Cortex of kidney (tissue), 1 donor: ENCODE measurements at places on chromosomes 5 and 9.

GRCh38 chr9:87898151-87898550 is 15.5 kb downstream of the SPATA31E1 start:
- no peak for DNase-seq

GRCh38 chr9:134807716-134808446 is 72.7 kb upstream of the FCN2 start:
- no peak for DNase-seq

GRCh38 chr9:87149799-87150198 is 202.5 kb upstream of the GAS1 start:
- no peak for DNase-seq

DNA sequence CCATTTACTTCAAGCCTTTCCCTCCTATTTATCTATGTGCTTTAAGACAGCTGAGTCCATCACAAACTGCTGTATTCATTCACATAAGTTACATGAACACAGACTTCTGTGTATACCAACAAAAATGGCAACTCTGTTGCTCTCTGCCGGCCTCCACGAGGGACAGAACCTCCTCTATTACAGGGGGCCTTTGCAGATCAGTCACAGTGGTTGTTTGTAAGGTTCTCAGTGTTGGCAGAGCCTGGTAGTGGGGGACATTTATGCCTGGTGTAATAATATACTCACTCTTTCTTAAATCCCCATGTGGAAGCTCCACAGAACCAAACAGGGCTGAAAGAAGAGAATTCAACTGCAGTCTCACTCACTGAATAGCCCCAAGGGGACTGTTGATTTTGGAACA is 76.5 kb downstream of the SLC1A1 start:
- DNase-seq: no peak

DNA sequence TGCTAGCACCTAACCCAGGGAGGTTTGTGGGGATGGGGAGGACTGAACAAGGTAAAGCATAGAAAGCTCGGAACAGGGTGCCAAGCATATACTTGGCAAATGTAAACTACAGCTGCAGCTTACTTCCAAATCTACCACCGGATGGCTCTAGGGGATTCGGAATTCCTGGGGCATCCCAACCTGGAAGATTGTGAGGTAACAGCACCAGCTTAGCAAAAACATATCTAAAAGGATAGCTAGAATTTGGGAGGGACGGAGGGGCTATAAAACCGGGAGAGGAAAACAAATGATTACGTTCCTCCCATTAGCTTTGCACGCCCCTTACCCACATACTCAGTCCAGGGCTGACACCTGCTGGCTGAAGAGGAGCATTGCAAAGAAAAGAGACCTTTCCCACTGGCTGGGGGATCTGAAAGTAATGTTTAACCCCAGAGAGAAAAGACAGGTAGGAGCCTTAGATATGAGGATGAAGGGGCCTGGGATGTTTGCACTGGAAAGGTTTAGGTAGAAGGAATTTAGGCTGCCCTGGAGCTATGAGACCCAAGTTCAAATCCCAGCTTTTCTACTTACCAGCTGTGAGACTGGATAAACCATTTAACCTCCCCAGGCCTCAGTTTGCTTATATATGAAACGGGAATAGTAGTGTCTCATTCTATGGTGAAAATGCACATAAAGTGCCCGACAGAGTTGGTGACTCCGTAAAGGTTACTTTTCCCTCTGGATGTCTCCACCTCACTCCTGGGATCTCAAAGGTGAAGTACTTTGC is 73.6 kb downstream of the FAM114A2 start:
- no peak for DNase-seq

- DNase-seq: no peak
Measured at GRCh38 chr5:124232515-124232914, 513.9 kb downstream of the ZNF608 start.

DNA sequence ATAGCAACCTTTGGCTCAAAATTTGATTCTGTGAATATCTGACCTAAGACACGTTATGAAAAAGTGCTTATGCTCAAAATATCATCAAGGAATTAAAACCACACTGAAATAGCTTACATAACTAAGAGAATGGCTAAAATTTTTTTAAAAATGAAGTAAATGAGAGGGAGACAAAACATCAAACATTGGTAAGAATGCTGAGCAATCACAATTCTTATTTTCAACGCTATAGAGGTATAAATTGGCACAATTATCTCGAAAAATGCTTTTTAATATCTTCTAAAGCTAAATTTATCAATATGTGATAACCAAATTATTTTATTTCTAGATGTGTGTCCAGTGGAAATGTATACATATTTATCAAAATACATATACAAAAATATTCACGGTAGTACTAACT is 381.3 kb downstream of the ANXA1 start:
- DNase-seq: no peak

GRCh38 chr5:171720086-171720485 is 65.5 kb upstream of the SMIM23 start:
- no peak for DNase-seq

- no peak for DNase-seq
Measured at GRCh38 chr5:154603953-154604679, 126.1 kb upstream of the HAND1 start.

DNA sequence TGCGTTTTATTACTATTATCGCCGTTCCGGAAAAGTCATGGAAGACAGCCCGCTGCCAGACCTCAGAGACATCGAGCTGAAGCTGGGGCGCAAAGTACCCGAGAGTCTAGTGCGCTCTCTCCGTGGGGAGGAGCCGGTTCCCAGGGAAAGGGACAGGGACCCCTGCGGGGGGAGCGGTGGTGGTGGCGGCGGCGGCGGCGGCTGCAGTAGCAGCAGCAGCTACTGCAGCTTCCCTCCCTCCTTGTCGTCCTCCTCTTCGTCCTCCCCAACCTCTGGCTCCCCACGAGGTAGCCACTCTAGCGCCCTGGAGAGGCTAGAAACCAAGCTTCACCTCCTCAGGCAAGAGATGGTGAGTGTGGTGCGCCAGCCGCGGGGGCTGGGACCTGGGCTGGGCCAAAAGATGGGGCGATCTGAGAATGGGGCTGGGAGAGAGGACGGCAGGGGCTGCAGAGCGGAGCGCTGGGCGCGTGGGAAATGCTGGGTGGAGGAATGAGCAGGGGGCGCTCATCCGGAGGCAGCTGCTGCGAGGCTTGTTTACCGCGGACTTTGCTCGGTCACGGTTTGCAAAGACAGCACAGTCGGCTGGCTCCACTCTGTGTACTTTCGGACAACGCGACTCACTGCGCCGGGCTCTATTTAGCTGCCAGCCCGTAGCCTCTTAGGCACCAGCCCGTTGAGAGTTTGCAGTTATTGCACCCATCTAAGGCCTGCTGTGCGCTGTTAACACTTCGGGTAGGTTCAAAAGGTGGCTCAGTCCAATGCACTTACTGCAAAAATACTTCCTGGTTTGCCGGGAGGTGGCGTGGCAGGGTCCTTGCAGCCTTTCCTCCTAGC is 1.1 kb downstream of the LURAP1L start:
- DNase-seq: no peak

GRCh38 chr5:2710910-2711309 is 40.6 kb downstream of the IRX2 start:
- no peak for DNase-seq

GRCh38 chr5:178150977-178151734 is 2.5 kb downstream of the NHP2 start:
- DNase-seq: no peak

DNA sequence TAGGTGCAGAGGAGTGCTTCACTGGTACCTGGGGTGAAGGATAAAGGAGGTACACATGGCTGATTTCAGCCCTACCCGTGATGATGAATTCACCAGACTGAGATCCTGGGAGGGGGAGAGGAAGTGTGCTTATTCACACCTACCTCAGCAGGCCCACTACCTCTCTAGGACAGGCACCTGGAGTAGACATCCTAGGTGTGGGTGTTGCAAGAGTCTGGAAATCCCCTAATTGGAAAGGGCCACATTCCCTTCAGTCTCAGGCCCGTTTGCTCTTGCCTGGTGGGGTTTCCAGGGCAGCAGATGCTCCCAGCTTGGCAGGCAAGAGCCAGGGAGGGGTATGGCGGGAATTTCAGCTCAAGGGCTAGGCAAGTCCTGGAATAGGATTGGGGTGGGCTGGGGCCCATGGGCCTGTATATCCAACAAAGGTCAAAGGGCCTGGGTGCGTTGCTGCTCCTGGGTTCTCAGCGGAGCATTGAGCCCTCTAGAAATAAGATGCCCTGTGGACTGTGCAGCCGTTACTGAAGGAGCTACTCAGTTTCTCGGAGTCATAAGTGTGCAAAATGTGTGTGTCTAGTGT is 5.8 kb upstream of the CCL21 start:
- DNase-seq: no peak

- DNase-seq: no peak
Measured at GRCh38 chr5:14849516-14850294, 21.9 kb downstream of the ANKH start.

GRCh38 chr5:2639425-2639824 is 112.1 kb downstream of the IRX2 start:
- no peak for DNase-seq

GRCh38 chr5:58383448-58383847 is 76.4 kb downstream of the PLK2 start:
- DNase-seq: no peak

DNA sequence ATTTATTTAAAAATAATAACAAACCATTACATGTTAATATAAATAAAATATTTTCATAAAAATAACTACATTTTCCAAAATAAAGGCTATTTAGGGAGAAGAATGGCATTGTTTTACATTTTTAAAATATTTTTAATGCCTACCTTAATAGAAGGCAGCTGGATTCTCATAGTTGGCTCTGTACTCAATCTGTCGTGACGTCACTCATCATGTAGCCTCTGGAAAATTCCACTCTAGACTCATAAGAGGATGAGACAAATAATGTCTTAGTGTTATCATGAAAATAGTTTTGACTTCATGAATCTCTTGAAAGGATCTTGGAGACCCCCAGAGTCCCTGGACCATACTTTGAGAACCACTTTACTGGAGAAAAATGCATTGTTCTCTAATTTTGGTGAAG is 93.1 kb downstream of the NXNL2 start:
- no peak for DNase-seq

DNA sequence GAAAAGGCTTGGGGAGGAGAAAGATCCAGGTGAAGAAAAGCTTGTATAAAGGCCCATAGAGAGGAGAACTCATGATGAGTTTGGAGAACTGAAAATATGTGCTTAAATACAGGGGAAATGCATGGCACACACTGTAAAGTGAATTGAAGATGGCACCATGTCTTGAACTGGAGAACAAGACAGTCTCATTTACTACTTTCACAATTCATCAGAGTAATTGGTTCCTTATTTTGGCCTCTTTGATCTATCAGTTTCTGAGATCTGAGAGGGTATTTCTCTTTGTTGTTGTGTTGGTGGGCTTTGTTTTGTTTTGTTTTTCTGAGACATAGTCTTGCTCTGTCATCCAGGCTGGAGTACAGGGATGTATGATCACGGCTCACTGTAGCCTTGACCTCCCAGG is 98.2 kb downstream of the CEMIP2 start:
- DNase-seq: no peak

DNA sequence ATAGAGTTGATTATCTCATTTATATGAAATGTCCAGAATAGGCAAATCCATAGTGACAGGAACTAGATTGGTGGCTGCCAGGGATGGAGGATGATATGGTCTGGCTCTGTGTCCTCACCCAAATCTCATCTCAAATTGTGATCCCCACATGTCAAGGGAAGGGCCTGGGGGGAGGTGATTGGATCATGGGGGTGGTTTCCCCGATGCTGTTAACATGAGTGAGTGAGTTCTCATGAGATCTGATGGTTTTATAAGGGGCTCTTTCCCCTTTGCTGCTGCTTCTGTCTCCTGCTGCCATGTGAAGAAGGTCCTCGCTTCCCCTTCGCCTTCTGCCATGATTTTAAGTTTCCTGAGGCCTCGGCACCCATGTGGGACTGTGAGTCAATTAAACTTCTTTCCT is 21.4 kb downstream of the EEIG1 start:
- DNase-seq: no peak

DNA sequence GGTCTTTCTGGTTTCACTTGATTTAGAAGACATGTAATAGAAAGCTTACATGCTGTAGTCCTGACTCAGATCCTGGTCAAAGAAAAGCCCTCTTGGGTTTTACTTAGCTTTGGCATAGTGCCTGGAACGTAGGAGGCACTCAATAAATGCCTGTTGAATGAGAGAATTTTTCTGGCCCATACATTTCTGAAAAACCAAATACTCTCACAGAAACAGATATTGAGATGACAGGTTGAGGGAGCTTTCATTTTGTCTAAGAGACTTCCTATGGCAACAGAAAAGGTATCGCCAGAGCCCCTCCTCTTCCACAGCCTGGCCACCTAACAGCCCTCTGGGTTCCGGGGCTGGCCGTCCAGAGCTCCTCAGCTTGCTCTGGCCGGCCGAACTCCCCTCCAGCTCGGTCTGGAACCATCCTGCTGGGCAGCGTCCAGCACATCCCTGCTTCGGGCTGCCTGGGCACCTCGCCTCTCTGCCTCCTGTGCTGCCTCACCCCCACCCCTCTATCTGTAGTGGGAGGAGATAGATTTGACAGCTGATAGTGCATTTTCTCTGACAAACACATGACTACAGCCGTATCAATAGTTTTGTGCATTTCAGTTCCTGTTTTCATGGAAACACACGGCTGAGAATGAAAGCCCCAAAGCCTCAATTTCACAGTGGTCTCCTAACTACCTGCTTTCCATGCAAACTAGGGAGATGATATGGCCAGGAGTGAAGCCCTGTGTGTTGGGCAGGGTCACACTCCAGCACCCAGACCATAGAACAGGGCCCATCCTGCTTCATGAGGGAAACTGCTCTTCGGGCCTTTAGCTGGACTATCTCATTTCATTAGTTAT is 1.1 kb downstream of the IL4 start:
- DNase-seq: no peak

- DNase-seq: no peak
Measured at GRCh38 chr5:122192497-122193496, 63.5 kb downstream of the ZNF474 start.

- DNase-seq: no peak
Measured at GRCh38 chr5:176633598-176633997, 3.1 kb downstream of the EIF4E1B start.

DNA sequence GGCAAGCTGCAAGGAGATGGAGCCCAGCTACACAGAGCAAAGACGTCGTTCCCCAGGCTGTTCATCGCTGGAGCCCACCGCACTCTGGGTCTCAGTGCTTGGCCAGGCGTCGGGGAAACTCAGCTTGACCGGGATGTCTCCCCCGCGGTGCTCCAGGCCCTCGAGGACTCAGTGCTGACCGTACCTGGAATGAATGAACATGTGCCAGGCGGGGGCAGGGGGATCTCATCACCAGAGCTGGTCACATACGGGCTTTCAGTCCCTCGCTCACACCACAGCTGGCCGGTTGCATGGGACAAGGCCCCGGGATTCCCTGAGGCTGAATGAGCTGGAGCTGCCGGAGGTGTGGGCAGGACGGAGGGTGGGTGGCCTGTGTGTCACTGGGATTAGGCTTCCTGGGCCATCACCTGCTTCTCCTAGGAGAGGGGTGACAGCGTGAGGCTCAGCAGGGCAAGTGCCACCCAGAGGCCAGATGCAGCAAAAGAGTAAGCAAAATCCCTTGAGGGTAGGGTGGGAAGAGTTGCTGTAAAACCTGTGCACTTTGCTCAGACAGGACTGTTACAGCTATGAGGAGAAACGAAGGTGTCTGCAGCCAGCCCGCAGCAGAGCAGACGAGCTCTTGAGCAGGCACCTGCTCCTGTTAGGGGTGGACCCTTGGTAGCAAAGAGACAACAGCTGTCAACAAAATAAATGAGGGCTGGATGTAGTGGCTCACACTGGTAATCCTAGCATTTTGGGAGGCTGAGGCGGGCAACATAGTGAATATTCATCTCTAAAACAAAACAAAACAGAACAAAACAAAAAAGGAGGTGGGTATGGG is 70.7 kb upstream of the RAPGEF1 start:
- DNase-seq: no peak
